ENCODE measurements at places on chromosomes 4 and X. TPM values are rescaled to one million over a fixed set of nuclear protein-coding genes. Genes with fewer than 3 reads are reported as not detected.
A peak's percentile ranks its signal among the peaks of the same experiment; 100 is the strongest.

- no peak for DNase-seq
These were observed 1.1 kb downstream of the PJA1 start for GRCh38 chrX:69163936-69164741.

GRCh38 chr4:83716874-83717273 lies 181.0 kb downstream of the GPAT3 start:
- no peak for DNase-seq

The INTU gene
- 36.6 TPM for total RNA-seq

DNA sequence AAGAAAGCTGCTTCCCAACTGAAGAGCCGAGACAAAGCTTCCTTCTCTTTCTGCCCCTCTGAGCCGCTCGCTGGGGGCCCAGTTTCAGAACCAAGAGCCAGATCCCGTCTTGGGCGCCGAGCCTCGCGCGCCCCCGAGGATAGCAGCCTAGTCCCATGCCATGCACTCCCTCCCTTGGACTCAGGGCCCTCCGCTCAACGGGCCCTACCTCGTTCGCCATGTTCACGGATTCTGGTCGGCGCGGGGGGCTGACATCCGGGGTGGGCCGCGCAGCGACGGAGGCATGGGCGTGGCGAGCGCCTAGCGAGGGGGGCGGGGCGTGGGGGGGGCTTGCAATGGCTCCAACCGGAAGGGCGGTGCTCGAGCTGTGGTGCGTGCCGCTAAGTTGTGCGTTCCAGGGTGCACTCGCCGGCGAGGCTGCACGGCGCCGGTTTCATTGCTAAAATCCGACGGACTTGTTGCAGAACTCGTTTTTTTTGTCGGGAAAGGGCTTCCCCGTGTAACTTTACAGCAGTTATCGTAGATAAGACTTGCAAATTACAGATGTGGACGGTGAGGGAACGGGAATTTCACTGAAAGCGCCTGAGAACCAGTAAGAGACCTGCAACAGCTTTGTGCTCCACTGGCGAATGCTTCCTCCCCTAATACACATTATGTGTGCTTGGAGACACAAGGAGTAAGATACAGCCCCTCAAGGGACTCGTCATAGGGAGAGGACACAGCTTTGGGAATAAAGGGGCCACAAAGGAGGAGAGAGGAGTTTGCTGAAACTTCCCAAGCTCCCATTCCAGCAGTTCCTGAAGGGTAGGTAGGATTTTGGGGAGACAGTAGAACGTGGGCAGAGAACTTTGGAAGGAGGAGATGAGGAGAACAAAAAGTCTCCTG lies at the start of gene ADH5:
TSS of gene ADH5 (minus strand) at position 308 of the 885 bp plus-strand sequence. CDS start at position 220, 88 bp downstream.
- peak; percentile 91 for DNase-seq

The TMEM156 gene
- total RNA-seq, result 1.2 TPM

DNA sequence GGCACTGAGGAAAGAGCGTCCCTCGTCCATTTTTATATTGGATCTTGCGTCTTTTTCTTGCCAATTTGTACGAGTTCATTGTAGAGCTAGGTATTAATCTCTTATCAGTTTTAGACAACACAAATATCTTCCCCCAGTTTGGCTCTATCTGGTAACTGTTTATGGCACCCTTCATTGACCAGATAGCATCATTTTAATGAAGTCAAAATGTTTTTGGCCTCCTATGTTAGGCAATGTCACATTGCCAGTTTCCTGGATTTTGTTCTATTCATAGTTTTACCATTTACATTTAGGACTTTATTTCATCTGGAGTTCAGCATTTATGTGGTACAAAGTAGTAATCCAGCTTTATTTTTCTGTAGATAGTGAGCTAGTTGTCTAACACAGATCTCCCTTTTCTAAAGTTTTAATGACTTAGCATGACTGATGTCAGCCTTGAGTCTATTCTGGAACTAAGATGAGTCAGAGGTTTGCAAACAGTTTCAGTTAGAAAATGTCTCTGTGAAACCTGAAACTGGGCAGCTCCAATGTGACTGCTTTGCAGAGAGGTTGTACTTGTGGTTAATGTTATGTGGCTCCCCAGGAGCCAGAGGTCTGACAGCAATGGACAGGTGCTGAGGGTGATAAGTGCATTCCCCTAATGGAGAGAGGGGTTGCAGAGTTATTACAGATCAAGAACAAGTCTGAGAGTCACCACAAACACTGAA lies 5.3 kb upstream of the STBD1 start:
- peak; percentile 94 for DNase-seq

- DNase-seq, result peak; percentile 22
These were observed 7.0 kb downstream of the LRCH2 start for GRCh38 chrX:115226929-115227328.

DNA sequence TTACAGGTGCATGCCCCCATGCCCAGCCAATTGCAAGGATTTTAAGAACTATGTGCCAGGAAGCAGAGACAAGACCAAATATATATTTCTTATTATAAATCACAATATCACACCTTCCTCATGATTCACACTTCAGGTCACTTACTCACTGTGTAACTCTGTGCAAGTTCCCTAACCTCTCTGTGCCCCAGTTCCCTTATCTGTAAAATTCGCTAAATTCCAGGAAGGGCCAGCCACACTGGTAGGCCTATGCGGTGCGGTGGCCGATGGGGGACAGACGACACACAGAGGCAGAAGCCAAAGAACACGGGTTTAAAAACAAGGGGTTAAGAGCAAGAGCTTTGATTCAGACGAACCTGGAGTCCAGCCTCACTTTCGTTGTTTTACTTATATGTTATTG lies 2.8 kb downstream of the TRIM2 start:
- DNase-seq, result no peak

The FGF13 gene
- total RNA-seq, result 25.3 TPM

The XAGE2 gene
- total RNA-seq, result not detected

GRCh38 chr4:138869165-138869564 lies 146.4 kb upstream of the NOCT start:
- DNase-seq, result no peak

GRCh38 chr4:153521999-153522801 lies 56.0 kb downstream of the TMEM131L start:
- no peak for DNase-seq

DNA sequence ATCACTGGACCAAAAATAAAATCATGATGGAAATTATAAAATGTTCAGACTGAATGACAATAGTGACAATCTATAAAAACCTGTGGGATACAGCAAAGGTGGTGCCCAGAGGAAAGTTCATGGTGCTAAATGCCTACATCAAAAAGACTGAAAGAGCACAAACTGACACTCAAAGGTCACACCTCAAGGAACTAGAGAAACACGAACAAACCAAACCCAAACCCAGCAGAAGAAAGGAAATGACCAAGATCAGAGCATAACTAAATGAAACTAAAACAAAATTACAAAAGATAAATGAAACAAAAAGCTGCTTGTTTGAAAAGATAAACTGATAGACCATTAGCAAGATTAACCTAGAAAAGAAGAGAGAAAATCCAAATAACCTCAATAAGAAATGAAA lies 78.7 kb downstream of the ANAPC10 start:
- no peak for DNase-seq

GRCh38 chr4:124334119-124334518 lies 378.4 kb downstream of the ANKRD50 start:
- DNase-seq, result peak; percentile 80

DNA sequence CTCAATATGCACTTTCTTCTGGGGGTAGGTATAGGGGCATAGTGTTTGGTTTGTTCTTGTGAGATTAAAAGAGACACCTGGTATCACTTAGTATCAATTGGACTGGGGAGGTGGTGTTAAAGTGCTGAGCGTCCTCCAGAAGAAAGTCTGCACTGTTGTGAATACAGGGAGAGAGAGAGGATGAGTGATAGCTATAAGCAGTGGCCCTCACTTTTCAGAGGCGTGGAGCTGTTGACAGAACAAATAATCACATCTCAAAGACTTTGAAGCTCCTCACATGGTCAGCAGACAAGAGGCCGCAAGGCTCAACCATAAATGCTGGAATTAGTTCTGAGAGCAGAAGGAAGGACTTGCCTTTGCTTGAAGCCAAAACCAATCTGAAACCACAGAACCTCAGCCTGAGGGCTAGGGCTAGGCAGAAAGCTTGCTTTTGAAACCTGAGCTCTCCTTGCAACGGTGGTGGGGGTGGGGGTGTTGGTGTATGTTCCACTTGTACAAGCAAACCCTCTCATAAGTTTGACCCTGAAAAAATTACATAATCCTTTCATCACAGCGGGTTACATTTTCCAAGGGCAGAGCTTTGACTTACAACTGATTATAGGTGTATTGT lies 123.2 kb upstream of the SCML1 start:
- DNase-seq, result no peak

GRCh38 chr4:1348014-1348513 lies 1.1 kb downstream of the UVSSA start:
- DNase-seq, result no peak

DNA sequence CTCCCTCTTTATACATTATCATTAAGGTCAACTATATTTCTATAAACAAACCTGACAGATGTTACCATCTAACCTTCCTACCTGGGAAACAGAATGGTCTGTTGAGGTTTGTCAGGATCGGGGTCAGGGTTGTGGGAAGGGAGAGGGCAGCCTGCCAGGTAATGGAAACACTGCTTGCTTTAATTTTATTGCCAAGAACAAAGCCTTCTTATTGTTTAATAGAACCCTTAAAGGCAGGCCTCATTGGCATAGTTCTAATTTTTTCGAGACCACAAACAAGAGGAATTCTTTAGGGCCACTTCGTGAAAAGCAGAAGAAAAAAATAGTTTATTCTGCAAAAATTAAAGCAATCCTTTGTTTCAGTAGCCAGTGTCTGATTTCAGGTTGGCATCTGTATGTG lies 113.2 kb downstream of the MID1 start:
- no peak for DNase-seq

DNA sequence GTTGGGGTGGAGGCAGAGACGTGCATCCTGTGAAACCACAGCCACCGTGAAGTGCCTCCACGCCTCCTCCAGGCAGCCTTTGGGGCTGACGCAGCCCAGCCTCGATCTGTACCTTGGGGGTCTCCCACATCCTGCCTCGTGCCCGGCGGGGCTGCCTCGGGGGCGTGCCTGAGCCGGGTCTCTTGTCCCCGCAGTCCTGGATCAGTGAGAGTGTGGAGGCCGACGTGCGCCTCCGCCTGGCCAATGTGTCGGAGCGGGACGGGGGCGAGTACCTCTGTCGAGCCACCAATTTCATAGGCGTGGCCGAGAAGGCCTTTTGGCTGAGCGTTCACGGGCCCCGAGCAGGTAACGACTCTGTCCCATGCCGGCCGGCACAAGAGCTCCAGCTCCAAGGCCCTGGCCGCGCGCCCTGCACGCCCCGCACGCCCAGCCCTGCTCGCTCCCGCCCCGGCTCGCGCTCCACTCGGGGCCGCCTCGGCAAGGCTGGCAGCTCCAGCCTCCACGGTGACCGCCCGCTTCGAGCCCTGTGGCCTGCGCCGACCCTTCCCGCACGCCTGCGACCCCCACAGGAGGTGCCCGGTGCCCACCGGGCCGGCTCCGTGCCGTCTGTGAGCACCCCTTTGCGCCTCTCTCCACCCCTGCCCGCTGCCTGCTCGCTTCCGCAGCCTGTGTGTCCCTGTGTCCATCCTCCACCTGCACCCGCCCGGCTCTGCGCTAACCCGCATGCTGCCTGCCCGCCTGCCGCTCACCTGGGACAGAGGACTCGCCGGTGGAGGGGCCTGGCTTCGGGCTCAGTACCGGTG lies 9.8 kb downstream of the FGFR3 start:
- no peak for DNase-seq

The PRRG1 gene
- total RNA-seq, result 9.9 TPM

DNA sequence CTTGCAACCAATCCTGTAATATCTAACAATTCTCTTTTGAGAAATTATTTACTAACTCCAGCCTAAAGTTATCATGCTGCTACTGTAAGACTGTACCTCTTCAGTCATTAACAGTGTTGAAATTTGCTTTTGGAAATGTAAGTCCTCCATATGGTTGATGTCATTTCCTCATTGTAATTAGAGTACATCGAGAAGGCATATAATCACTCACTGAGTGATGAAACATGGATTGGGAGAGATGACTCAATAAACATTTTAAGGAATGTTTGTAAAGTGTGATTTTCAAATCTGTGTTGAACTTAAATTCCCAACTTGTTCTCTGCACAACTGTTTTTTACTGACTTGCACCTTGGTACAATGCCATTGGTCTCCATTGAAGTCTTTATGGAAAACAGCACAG lies 61.2 kb downstream of the HMGB2 start:
- DNase-seq, result no peak

GRCh38 chrX:21766101-21766500 lies 8.2 kb upstream of the SMPX start:
- DNase-seq, result no peak

- peak; percentile 92 for DNase-seq
These were observed 5.1 kb downstream of the RTL5 start for GRCh38 chrX:72126539-72127140.

All from umbilical cord (tissue), 2 donors.